ENCODE measurements at places on chromosomes 1 and 21. TPM values are rescaled to one million over a fixed set of nuclear protein-coding genes. Genes with fewer than 3 reads are reported as not detected.

GRCh38 chr1:21217812-21218596 is 41.3 kb upstream of the EIF4G3 start:
- no peak for DNase-seq

EGLN1 gene
- total RNA-seq, result 32.3 TPM

- DNase-seq, result no peak
Measured at GRCh38 chr1:119141020-119141424, 569 bp upstream of the WARS2 start.

- no peak for DNase-seq
Measured at GRCh38 chr21:46538851-46539666, 65.8 kb downstream of the S100B start.

- DNase-seq, result no peak
Measured at GRCh38 chr1:55441489-55441888, 226.3 kb upstream of the USP24 start.

PRDX6 gene
- total RNA-seq, result 873 TPM

GRCh38 chr1:198179556-198179981 is 22.8 kb downstream of the NEK7 start:
- DNase-seq, result no peak

FAM229A gene
- total RNA-seq, result 6.2 TPM

Data from mesenteric fat pad (tissue), 1 donor.